ENCODE measurements at places on chromosomes 5 and 9.

GRCh38 chr9:71685988-71686387, 82.3 kb downstream of the CEMIP2 start:
- DNase-seq, result no peak

- DNase-seq, result no peak
Observed at GRCh38 chr9:71655141-71655540, 113.2 kb downstream of the CEMIP2 start.

GRCh38 chr5:168427224-168427623, 59.0 kb upstream of the RARS1 start:
- no peak for DNase-seq

GRCh38 chr5:73120222-73121118, at the start of gene TMEM171:
Gene TMEM171 (plus strand): TSS chr5:73120575. CDS start chr5:73123374, 2,799 bp downstream.
- DNase-seq, result no peak

- DNase-seq, result no peak
Observed at GRCh38 chr5:180603076-180603594, 11.8 kb upstream of the SCGB3A1 start.

DNA sequence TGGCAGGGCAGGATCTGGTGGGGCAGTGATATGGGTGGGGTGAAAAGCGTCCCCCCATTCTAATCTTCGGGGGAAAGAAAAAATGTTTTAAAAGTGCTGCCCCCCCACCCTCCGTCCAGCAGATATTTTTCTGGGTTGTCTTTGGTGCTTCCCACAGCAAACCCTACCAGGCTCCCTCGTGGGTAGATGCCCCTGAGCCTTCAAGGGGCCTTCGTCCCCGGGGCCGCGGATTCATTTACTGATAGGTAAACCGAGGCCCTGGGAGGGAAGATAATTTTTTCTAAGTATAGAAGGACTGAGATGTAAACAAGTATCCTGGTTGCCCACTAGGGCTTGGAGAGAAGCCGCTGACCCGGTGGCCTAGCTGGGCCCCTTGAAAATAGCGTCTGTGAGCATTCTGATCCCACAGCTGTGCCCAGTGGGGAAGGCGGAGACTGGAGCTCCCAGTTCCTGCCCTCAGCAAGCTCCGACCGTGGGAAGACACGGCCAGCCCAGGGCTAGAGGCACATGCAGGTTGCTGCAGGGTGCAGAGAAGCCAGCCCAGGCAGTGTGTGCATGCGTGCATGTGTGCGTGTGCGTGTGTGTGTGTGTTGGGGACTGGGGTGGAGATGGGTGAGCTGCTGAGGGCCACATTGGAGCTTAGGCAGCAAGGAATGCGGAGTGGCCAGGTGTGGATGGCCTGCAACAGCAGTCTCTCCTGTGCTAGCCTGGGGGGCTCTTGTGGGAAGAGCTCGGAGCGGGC, 6.0 kb upstream of the RXRA start:
- DNase-seq, result no peak

DNA sequence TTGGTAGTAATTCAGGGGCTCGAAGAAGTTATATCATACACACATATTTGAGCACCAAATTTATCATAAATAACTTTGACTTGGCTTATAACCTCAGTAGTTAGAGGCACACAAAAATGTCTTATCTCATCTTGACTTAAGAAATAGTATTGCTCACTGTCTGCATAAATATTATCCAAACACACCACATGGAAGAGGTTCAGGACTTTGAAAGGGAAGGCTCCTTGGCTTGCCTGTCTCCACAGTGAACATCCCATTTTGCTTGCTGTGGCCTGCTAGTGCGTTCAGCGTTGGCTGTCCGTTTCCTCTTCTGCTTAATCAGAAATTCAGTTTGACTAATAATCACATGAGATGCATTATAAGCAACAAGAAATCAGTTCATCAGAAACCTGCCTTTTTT, 13.9 kb downstream of the GRXCR2 start:
- no peak for DNase-seq

GRCh38 chr5:15554542-15554941, 54.6 kb downstream of the FBXL7 start:
- no peak for DNase-seq

DNA sequence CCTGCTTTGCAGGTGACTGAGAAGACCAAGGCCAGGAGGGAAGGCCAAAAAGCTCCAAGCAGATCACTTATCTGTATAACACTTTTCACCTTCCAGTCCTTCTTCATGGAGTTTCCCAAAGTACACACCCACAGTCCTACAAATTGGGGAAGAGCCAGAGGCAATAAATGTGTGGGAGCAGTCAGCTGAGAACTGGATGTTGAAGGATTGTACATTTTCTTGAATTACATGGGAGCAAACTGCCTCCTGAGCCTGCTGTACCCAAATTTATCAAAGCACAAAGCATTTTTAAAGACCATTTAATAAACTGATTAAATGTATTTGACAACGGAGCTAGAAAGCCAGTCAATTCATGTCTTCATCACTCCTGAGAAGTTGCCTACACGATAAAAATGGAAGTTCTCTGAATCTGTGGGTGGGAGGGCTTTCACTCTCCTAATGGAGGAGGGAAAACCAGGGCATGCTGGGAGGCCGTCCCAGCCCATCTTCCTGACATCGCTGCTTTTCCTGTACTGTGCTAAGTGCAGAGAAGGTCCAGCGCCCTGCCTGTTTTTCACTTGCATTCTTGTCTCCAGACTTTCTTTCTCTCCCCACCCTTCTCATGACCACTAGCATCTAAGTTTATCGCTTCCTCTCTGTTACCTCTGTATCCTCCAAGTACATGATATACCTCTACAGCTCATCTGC, 79.0 kb downstream of the KCNIP1 start:
- DNase-seq, result no peak

DNA sequence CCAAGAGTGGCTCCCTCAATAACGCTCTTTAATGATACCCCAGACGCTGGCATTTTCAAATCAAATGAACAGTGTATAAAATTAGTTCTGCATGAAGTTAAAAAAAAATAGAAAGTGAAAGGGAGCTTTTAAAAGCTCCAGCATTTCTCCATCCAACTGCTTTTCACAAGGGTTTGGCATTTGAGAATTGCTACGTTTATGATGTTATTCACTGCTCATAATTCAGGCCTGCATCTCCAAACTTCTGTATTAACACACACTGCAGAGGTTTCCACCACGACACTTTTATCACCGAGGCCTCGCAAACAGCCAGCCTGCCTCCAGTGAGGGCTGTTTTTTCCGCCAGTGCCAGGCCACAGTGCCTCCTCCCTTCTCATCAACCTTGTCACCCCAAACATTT, 205.5 kb upstream of the EFNA5 start:
- DNase-seq, result no peak

- DNase-seq, result no peak
Observed at GRCh38 chr5:143033535-143034250, 263.5 kb downstream of the ARHGAP26 start.

- DNase-seq, result no peak
Observed at GRCh38 chr9:94084314-94084713, at the start of gene PTPDC1. Gene PTPDC1 (plus strand): TSS chr9:94084464. CDS start chr9:94084531, 67 bp downstream.

GRCh38 chr5:61162010-61162831, at the start of gene SMIM15:
Gene SMIM15 (minus strand): TSS chr5:61162468. CDS start chr5:61160171, 2,297 bp downstream.
- peak; percentile 48 for DNase-seq

GRCh38 chr9:105403552-105404248, 44.1 kb upstream of the FSD1L start:
- DNase-seq, result no peak

GRCh38 chr5:152349683-152350526, 55.2 kb downstream of the NMUR2 start:
- DNase-seq, result no peak

GRCh38 chr9:123027517-123027916, 6.0 kb upstream of the GPR21 start:
- DNase-seq, result no peak

DNA sequence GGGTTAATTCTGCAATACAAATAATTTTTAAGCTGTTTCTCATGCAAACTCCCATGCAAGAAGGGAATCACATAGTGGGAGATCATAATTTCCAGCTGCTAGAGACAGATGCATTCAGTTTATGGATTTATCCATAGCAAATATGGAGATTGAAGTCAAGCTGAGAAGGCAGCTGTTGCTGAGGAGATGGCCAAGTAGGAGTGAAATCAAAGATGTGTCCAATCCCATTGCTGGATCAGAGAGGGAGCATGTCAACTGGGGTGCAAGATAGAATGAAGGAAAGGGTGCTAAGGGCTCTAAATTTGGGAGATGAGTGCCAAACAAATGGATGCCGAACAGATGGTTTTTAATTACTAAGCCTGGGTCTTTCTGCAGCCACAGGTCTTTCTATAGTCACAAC, 504.5 kb downstream of the NFIB start:
- DNase-seq, result no peak

GRCh38 chr9:21336457-21336856, 1.3 kb upstream of the KLHL9 start:
- DNase-seq, result no peak

GRCh38 chr9:125066839-125067619, 76.3 kb downstream of the SCAI start:
- no peak for DNase-seq

All from activated naive CD8-positive, alpha-beta T cell treated with anti-CD3 and anti-CD28 coated beads, Interleukin-2, amount 50 U/mL, for 16 hours (primary cell).